ENCODE measurements at places on chromosomes 1 and 21. TPM values are rescaled to one million over a fixed set of nuclear protein-coding genes. Genes with fewer than 3 reads are reported as not detected.

STX12 gene
- total RNA-seq: 26.9 TPM

KLHL20 gene
- 21.5 TPM for total RNA-seq

GRCh38 chr1:245946905-245947304, 560.2 kb downstream of the SMYD3 start:
- no peak for DNase-seq

BACH1 gene
- 66.4 TPM for total RNA-seq

ST6GALNAC3 gene
- total RNA-seq: 19.4 TPM

GRCh38 chr1:243542739-243543415, 287.0 kb downstream of the SDCCAG8 start:
- no peak for DNase-seq

DNA sequence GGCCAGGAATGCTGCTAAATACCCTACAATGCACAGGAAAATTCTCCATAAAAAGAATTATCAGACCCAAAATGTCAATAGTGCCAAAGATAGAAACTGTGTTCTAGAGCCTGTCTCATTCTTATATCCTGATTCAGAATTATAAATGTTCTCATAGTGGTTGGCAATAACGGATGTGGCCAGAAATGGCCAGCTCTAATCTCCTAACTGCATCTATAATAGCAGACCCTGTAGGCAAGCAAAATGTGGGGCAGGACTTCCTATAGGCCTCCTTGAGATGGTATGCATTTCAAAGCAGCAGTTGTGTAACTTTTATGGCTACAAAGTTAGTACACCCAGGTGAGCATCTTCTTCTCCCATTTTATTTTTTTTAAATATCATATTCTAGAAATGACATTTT, 95.9 kb upstream of the SGIP1 start:
- no peak for DNase-seq

DNA sequence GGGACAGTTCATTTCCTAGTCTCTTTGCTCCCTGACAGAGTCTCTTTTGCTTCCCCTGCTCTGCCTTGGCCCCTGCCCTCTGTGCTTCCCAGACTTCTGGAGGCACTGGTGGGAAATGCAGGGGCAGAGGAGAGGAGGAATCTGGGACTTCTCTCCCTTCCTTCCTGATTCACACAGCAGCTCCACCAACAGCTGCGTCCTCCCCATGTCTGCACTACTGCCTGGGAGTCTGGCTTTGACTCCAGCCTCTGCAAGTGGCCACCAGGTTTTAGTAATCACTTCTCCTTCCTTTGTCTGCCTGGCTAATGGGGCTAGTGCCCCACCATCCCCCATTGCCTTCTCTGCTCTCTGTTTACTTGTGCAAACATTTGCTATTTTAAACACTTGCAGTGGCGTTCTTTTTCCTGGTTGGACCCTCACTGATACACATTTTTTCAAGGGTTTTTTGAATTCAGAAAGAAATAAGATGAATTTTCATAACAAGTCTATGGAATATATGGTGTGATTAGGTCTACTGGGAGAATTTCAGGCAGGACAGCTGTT, 21.9 kb downstream of the FASLG start:
- no peak for DNase-seq

- peak; percentile 64 for DNase-seq
These were observed 3.1 kb downstream of the ACAP3 start for GRCh38 chr1:1304331-1305299.

OR14K1 gene
- total RNA-seq: not detected

WNT4 gene
- total RNA-seq: 0.16 TPM

YBX1 gene
- 1,242 TPM for total RNA-seq

DNA sequence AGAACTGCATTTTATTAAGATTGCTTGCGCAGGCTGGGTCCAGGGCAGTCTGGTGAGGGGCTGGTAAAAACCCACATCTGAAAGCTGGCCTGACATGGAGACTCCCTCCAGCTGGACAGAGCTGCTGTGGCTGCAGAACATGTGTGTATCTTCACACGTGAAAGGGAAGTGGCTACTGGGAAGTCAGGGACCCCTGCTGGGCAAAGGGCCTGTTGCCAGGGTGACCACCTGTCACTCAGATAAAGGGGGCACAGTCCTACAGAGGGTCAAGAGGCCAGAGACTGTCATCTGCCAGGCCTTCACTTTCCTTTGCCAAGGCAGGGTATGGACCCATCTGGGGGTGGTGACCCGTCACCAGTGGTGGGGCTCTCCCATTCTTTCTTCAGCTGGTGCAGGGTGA, 17.5 kb downstream of the NKAIN1 start:
- no peak for DNase-seq

- DNase-seq: no peak
These were observed 14.6 kb upstream of the TMEM61 start for GRCh38 chr1:54965624-54966340.

LY9 gene
- total RNA-seq: not detected

DNA sequence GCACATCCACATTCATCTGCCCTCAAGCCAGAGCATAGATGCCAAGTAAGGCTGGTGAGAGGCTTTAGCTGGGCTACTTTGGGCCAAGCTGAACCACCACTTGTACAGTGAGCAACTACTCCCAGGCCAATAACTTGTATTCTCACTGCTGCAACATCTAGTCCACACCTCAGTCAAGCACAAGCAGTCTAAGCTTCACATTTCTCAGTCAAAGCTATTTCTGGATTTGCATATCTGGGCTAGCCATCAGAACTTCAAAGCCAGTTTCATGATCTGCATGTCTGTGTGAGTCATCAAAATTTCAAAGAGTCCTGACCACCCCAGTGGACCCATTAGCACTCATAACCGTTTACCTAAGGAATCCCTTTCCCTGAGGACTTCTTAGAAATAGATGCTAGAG, 77.7 kb upstream of the DIRAS3 start:
- no peak for DNase-seq

TTC24 gene
- total RNA-seq: not detected

- DNase-seq: peak; percentile 4
These were observed 162.4 kb downstream of the PDE4B start for GRCh38 chr1:65955071-65955470.

DNA sequence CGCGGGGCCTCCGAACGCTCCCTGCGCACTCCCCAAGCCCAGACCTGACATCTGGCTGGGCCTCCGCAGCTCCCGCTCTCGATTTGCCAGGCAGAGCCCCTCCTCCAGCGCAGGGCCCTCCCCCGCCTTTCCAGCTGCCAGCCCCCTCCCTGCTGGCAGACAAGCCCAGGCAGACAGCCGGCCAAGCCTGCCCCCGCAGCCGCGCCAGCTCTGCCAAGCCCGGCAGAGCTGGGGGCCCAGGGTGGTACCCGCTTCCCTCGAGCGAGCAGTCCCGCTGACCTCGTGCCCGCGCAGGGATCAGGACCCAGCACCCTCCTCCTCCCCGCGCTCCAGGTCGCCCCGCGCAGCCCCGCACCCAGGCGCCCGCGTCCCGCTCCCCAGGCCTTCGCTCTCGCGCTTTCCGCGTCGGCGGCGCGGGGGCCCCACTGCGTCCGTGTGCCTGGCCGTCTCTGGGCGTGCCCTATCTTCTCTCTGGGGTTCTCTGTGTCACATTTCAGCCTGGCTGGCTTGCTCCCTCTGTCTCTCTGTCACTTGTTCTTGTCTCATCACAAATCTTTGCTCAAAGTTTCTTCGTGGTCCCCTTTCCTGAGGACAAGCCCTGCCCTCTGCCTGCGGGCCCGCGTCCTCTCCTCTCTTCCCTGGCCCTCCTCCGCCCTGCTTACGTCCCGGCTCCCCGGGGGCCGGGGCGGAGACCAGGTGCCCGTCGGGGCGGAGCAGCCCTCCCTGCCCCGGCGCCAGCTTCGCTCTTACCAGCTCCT, 580 bp downstream of the INKA2 start:
- peak; percentile 14 for DNase-seq

DNA sequence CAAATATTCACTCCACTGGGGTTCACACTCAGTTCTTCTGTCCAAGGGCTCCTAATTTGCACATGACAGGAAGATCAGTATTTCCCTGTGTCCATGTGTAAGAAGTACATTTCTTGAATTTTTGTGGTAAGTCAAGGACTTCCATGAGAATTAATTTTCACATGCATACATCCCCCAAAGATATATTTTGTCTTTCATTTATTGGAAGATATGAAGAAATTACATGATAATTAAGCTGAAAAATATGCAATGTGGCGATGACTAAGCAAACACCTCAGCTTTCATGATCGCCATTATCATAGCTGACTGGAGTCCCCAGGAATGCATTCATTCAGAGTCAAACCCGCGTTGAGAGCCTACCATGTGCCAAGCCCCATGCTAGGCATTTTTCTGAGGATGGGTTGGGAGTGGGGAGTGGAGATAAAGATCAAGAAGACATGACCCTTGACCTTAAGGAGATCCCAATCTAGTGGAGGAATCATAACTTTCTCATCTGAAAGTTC, 104.6 kb upstream of the F3 start:
- no peak for DNase-seq

DNA sequence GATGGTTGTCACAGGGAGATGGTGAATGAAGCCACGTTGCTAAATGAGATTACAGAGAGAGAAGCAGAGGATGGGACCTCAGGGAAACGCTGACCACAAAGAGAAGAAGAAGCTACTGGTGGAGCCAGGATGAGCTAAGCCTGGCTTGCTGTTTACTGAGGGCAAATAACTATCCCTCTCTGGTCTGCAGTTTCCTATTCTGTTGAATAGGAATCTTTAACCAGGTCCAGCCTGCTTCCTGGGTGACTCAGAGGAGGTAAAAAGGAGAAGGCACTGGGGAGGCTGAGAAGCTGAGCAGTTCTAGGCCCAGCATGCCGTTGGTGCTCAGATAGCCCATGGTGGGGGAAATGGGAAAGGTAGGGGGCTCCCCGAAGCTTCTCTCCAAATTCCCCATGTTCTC, 29.6 kb downstream of the DMBX1 start:
- no peak for DNase-seq

RGS1 gene
- total RNA-seq: not detected

KCNN3 gene
- total RNA-seq: 0.84 TPM

COA6 gene
- 32.0 TPM for total RNA-seq

RBP7 gene
- not detected for total RNA-seq

DNA sequence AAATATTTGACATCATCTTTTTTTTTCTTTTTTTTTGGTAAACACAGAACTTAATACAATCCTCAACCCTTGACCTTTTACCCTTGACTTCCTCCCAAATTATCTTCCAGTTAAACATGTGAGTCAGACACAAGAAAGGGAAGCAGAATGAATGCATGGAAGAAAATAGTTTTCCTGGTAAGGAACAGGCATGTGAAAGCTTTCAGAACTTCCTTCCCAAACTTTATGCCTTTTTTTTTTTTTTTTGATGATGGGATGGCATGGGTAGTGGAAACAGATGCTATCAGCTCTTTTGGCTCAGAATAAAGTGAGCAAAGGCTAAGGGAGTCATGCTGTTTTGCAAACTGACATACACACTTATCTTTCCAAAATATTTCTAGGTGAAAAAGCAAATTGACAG, 1079.1 kb downstream of the TTLL7 start:
- DNase-seq: no peak
